ENCODE measurements at places on chromosomes 11 and 22. TPM values are rescaled to one million over a fixed set of nuclear protein-coding genes. Genes with fewer than 3 reads are reported as not detected.

Gene NEFH
- polyA plus RNA-seq: 0.08 TPM

Gene EHF
- 0.50 TPM for polyA plus RNA-seq

Gene MFRP
- polyA plus RNA-seq: not detected

Gene OR5M8
- polyA plus RNA-seq: not detected

DNA sequence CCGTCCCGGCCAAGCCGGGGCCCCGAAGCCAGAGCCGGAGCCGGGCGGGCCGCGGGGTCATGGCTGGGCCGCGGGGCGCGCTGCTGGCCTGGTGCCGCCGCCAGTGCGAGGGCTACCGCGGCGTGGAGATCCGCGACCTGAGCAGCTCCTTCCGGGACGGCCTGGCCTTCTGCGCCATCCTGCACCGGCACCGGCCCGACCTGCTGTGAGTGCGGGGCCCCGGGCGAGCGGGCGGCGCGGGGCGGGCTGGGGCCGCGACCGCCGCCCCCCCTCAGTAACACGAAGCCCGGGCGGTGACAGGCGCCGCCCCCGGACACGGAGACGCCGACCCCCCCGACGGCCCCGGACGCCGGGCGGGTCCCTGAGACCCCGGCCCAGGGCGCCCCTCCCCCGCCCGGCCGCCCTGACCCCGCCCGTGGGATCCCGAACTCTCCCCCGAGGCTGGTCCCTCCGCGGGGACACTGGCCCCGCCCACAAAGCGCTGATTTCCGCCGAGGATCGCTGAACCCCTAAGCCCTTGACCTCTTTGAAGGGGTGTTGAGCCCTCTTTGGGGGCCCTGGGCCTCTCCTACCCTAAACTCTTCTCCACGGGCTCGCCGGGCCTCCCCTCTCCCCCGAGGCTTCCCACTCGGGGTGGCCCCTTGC, 389 bp downstream of the MICALL1 start:
- DNase-seq: no peak

DNA sequence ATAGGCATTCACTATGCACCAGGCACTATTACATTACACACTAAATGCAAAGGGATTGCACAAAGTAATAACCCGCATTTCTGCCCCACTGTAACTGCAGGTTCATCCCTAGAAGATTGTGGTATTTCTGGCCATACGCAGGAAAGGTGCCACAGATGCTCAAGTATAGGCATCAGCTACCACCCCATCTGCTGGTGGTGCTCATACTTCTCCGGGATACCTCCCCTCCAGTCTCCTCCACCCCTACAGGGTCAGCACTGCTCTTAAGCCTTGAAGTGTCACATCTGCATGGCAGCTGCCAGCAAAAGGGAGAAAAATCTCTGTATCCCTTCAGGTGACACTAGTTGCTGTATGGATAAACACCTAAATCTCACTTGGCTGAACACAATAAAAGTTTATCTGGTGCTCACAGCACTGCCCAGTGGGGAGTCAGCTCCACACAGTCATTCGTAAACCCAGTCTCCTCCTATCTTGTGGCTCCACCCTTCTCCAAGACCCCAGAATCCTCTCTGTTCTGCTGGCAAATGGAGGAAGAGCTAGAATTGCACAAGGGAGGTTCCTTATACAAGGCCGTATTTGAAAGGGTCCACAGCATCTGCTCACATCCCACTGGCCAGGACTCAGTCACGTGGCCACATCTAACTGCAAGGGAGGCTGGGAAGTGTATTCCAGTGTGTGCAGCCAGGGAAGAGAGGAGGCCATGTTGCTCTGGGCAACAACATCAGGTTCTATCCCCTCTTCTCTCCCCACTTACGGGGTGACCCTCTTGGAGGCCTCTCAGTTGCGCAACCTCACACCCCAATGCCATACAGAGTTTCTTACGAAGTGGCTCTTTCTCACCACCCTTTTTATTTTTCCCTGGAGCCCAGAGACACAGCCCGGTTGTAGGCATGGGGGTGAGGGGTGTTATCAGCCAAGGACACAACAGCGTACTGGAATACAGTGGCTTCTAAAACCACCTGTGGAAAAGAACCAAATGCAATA, 114.7 kb downstream of the BUD13 start:
- no peak for DNase-seq

DNA sequence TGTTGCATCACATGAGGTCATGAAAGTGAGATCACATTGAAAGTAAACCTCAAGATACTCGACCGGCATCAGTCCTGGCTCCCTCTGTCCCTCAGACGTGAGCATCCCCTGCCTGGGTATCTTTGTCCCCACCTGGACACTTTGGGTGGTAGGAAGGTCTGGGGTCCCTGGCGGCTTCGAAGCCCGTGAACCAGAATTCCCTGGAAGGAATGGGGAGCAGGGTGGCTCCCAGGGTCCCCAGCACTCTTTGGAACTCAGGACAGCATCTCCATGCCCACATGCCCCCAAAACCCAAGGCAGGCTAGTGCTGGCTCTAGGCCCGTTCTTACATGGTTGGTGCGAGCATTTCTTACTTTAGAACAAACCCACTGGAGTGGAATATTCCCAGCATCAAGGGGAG, 7.5 kb downstream of the DERL3 start:
- DNase-seq: no peak

Gene CTNND1
- polyA plus RNA-seq: 40.3 TPM

GRCh38 chr22:48001101-48001500, 1238.7 kb downstream of the TBC1D22A start:
- DNase-seq: no peak

- peak; percentile 36 for DNase-seq
Observed at GRCh38 chr11:66727282-66728037, 1.6 kb downstream of the SPTBN2 start.

- DNase-seq: no peak
Observed at GRCh38 chr11:82865841-82866240, 34.4 kb downstream of the PRCP start.

- DNase-seq: no peak
Observed at GRCh38 chr11:75566763-75567279, 4.8 kb downstream of the SERPINH1 start.

Gene OR5D16
- polyA plus RNA-seq: not detected

Gene SMTNL1
- not detected for polyA plus RNA-seq

DNA sequence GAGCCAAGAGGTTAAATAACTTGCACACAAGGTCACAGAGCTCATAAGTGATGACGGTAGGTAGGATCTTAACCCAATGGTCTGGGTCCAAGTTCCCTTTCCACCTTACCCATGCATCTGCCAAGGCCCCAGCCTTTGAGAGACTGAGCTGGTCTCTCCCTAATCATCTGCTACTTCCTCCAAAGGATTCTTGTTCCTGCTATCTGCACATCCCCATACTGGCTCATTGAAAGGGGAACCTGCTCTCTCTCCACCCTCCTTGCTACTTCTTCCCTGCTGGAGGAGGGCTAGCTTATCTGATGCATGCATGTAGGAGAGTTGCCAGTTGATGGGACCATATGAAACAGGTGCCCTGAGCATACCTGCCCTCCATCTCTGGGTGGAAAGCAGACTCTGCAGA, 47.7 kb downstream of the COMMD9 start:
- no peak for DNase-seq

Gene SYT13
- polyA plus RNA-seq: 1.3 TPM

DNA sequence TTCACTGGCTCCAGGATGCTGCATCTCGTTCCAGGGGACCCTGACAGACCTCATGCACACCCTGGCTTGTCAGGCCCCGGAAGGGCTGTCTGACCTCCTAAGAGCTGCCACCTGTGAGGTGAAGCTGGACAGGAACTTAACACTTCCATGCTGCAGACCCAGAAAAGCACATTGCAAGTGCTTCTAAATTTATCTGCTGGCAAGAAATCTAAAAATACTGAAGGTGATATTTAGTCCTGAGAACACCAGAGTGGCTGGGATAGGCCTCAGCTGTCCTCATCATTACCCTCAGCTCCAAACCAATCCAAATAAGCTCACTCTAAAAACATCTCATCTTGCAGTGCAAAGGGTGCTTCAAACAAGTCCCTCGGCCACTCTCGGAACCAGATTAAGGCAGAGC, 46.7 kb downstream of the ABTB2 start:
- DNase-seq: peak; percentile 81
